Cardiac muscle cell (in vitro differentiated cells and primary cell): ENCODE measurements at places on chromosomes 12 and 14.

GRCh38 chr12:84290168-84290567 is 622.4 kb downstream of the SLC6A15 start:
- DNase-seq: no peak

GRCh38 chr14:81341370-81341769 is 58.8 kb downstream of the STON2 start:
- no peak for DNase-seq

- no peak for DNase-seq
Measured at GRCh38 chr12:59111851-59112250, 191.5 kb upstream of the LRIG3 start.

DNA sequence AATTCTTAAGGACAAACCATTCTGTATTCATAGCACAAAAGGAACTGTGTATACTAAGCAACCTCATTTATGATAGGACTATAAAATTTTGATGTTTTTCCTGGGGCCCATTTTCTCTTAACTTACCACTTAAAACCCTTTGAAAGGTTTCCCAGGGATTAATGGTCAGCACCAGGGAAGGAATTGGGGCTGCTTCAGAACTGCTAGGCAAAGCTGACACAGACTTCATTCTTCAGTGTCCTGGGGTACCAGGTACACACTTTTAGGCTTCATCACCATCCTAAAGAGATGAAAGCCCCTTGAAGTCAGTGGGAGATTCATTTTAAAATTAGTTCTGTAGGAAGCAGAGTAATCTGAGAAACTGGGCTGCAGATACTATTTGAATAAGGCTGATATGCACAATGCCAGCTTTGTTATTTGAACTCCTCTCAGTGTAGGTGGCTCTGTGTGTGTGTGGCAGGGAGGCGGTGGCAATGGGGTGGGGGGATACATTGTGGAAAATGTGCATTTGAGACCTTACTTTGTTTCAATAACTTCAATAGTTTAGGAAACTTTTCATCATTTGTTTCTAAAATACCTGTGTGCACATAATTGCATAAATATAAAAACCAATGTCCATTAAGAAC is 329.3 kb upstream of the DCN start:
- DNase-seq: no peak
